ENCODE measurements at places on chromosomes 1 and 21. TPM values are rescaled to one million over a fixed set of nuclear protein-coding genes. Genes with fewer than 3 reads are reported as not detected.

The UBE2U gene
- polyA plus RNA-seq = not detected

DNA sequence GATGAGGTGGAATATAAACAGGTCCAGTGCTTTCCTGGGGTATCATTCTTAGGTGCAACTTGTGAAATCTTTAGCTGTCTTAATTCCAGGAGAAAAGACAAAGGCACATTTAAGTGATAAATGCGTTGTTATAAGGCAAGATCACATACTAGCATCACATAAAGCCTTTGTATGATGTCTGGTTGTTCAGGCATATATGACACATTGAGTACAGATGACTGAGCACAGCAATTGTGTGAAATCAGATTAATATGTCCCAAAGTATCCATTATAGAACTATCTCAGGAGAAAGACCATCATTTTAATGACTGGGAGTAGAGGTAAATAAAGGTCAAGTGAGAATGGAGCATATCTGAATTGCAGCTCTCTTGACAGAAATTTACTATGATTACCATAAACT, 205.1 kb downstream of the PTGER3 start:
- DNase-seq = no peak

DNA sequence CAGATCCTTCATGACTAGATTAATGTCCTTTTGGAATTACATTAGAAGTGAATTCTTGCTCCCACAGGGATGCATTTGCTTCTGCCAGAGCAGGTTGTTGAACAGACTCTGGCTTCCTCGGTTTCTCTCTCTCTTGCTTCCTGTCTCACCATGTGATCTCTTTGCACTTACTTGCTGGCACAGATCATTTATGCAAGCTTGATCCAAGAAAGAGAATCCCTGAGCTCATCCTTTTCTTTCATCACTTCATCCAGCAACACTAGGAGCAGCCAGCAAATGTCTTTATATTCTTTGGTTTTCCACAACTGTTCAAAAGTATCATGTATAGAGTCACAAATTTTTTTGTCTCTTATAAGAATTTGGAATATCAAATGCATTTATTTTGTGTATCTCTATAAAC, 313.5 kb downstream of the ZNF326 start:
- DNase-seq = no peak

DNA sequence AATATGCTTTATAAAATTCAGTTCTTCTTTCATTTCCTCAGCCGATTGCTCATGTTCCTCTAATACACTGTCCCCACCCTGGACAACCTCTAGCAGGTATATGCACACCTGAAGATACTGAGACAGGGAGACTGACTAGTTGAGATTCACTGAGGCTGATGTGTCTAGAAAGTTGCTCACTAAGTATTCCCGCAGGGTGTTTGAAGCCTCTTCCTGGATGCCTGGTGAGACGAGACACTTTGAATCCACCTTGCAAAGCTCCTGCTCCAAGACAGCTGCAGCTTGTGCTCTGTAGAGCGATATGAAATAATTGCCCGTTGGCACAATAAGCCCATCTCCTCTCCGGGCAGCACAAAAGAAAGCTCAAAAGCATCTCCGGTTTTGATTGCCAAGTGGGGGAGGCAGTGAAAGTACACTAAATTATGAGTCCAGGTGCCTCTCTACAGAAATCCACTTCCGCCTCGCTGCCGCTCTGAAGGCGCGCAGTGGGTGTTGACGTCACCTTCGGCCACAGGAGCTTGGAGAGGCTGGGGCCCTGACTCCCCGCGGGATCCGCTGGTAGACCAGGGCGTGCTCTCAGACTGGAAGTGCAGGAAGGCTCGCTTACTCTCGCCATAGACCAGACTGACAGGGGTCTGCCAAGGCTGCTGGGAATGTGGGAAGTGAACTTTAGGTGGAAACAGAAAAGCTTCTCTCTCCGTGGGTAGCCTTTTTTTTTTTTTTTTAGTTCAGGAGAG, 46.3 kb downstream of the GPA33 start:
- peak; percentile 29 for DNase-seq

GRCh38 chr1:173190101-173190936, 16.8 kb downstream of the TNFSF4 start:
- peak; percentile 34 for DNase-seq

The PGM1 gene
- 9.6 TPM for polyA plus RNA-seq

The KDF1 gene
- 6.8 TPM for polyA plus RNA-seq

The KCNH1 gene
- 0.62 TPM for polyA plus RNA-seq

The GUCA2A gene
- 3.2 TPM for polyA plus RNA-seq

DNA sequence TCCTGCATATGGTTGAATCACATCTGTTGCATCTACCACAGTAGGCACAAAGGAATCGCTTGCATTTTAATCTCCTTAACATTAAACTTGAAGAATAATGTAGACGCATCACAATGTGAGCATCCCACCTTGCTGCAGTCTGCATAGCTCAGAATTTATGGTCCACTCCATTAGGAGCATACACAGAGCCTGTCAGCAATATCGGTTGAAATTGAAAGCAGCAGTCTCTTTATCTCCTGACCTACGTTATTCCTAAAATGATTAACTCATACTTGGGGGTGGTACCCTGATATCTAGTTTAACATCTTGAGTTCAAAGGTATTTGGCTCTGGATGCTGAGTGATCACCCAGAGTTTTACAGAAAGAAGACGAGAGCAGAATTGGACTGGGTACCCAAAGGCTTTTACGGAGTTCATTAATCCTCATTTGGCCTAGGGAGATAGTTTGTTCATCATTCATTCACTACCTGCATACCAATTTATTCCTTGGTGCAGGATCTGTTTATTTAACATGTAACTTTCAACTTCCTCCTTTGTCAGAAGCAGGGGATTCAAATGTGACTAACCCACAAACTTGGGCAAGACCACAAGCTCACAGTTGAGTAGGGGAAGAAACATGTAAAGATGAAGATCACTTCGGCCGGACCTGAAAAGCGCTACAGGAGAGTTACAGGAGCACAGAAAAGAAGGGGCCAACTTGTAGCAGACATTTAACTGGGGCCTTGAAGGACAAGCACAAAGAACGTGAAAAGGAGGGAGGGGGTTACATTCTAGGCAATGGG, 187.9 kb downstream of the DAB1 start:
- DNase-seq = no peak

GRCh38 chr1:112544011-112544688, 35.4 kb downstream of the WNT2B start:
- no peak for DNase-seq

DNA sequence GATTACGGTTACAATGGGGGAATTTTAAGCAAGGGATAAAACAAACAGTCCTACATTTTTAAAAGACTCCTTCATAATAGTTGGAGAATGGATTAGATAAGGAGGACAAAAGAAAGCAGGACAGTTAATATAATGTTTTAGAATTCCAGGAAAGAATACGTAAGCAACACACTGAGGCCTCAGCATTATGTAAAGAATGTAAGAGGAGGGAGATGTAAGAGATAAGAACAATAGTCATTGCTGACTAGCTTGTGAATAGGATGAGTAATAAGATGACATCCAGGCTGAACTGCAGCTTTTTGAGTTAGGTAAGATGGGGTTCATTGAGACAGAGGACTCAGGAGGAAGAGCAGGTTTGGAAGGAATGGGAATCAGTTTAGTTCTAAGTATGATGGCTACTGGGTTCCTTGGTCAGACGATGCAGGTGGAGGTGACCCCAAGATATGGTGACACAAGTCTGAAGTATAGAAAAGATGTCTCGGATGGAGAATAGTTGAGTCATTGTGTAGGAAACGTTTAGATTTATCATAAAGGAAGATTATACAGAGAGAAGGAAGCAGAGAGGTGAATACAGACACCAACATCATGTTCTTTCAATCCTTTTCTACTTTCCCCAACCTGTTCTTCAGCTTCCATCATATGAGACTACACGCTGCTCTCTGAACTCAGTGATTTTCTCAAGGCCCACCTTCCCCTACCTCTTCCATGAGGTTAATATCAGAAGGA, 372.8 kb downstream of the PTBP2 start:
- DNase-seq = no peak

DNA sequence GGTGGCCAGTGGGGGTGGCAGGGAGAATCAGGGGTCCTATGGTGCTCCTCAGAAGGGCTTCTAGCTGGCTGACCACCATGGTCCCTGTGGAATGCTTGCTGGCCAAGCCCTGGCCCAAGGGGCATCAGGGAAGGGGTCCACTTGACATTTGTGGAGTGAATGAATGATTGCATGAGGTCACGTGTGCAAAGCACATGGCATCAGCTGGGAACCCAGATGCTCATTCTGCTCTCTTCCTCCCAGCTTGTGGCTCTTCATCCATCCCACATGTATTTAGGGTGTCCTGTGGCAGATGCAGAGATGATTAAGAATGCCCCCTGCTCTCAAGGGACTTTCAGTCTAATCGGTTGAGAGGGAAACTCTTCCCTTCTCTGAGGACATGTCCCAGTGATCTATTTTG, 27.1 kb upstream of the PADI4 start:
- DNase-seq = no peak

- no peak for DNase-seq
Observed at GRCh38 chr1:156623946-156624813, 5.0 kb downstream of the HAPLN2 start.

GRCh38 chr1:44628962-44629756, 45.1 kb downstream of the TMEM53 start:
- no peak for DNase-seq

- no peak for DNase-seq
Observed at GRCh38 chr1:226545836-226546596, 2.5 kb upstream of the STUM start.

GRCh38 chr1:4856396-4856795, 202.0 kb downstream of the AJAP1 start:
- no peak for DNase-seq

The KRTAP10-12 gene
- not detected for polyA plus RNA-seq
